Activated naive CD4-positive, alpha-beta T cell treated with anti-CD3 and anti-CD28 coated beads, Interleukin-2, amount 50 U/mL, for 16 hours (primary cell): ENCODE measurements at places on chromosomes 11 and 22.

- no peak for DNase-seq
These were observed 2.3 kb downstream of the TSPAN4 start for GRCh38 chr11:844693-845644.

- DNase-seq = no peak
These were observed 5.0 kb downstream of the CYB561A3 start for GRCh38 chr11:61356706-61357105.

GRCh38 chr11:58774164-58774593 lies 42.4 kb upstream of the GLYAT start:
- no peak for DNase-seq

- no peak for DNase-seq
These were observed 17.3 kb downstream of the GALNT18 start for GRCh38 chr11:11604370-11604990.

DNA sequence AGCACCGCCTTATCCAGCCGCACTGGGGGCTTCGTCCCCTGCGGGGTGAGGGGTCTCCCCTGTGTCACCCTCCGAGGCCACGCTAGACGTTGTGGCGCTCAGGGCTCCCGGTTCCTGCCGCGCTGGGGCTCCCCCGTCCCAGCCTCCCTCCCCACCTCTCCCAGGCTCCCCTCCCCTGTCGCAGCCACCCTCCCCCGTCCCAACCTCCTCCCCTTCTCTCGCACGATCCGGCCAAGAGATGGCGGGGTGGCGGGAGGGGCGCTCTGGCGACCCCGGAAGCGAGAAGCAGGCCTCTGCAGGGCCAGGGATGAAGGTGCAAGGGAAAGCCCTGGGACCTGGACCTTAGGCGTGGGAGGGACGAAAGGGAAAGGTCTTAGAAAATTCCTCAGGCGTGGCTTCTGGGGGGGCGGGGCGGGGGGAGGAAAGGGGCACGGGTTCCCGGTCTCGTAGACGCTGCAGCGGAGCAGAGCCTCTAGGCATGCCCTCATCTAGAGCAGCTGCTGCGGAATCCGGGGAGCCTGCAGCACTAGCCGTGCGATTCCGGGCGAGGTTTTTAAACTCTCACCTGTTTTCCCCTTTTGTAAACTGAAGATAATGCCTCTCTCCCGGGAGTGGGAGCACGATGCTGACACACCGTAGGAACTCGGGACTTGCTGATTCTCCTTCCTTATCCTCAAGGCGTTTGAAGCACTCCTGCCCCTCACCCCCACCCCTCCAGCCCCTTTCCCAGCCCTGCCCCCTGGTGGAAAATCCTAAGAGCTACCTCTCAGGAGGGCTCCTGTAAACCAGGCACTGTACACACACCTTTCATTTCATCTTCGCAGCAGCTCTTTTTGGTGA lies 14.4 kb downstream of the KCNJ5 start:
- peak; percentile 49 for DNase-seq

- no peak for DNase-seq
These were observed 53.2 kb downstream of the TRIOBP start for GRCh38 chr22:37749831-37750595.

GRCh38 chr11:65439331-65440181 lies 17.0 kb downstream of the NEAT1 start:
- no peak for DNase-seq

DNA sequence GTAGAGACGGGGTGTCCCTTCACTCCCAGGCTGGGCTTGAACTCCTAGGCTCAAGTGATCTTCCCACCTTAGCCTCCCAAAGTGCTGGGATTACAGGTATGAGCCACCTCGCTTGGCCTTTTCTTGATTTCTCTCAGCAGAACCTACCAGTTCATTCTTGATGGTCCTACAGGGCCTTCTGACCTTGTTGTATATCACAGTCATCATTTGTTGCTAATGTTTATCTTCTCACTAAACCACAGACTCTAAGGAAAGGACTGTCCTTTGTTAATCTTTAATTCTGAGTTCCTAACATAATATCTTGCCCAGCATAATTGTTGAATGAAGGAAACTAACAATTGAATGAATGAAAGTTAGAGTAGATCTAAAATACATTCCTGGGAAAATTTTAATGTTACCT lies 22.0 kb upstream of the ZC3H12C start:
- DNase-seq = no peak

- no peak for DNase-seq
These were observed 548.7 kb downstream of the FAM181B start for GRCh38 chr11:82184966-82185365.

GRCh38 chr11:12167061-12168000 lies 56.9 kb downstream of the MICAL2 start:
- DNase-seq = no peak

GRCh38 chr11:34836958-34837856 lies 79.0 kb downstream of the APIP start:
- no peak for DNase-seq

DNA sequence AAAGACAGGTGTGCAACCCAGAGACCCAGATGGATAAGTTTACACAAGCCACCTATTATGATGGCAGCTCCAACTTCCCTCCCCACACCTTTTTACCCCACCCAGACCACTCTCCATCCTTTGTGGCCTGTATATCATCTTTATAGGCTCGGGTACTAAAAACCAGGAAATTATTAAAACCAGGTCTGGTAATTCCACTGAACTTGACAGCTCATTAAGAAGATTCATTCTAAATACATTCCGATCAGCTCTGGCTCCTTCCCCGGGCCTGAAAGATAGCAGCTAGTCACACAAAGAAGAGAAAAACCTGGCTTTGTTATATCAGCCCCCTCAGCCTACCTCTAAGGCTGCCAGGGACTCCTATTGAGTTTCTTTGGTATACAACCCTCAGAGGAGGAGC lies 67.9 kb upstream of the API5 start:
- DNase-seq = no peak

DNA sequence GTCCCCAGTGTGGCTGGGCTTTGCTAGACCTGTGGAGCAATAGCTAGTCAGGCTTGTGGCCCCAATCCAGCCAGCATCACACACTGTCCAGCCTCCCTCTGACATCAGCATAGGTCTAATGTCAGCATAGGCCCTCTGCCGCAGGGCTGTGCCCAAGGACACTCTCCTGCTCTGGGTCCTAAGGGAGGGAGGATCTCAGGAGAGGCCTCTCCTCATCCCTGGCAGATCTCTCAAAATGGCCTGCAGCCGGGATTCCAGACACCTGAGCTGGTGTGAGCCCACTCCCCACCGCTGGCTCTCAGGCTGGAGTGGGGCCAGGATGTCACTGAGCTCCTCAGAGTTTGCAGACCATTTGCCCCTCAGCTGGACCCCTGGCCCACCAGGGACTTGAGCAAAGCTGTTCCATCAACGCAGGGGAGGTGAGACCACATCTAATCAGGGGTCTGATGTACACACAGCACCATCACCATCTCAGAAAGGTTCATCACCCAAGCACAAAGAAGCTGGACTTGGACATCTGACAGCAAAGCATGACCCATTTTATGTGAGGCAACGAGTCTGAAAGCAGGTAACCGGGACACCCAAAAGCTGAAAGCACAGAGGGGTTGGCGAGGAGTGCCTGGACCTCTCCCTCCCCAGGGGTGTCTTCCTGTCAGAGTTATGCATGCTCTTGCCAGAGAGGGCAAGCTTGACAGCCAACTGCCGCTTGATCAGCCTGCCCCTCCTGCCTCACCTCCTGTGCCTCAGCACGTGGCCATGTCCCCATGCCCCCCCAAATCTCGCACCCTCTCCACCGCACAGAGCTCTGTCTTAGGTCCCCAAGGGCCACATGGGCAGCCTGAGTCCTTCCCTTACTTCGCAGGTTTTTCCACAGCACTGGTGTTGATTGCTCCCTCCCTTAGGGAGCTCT lies 69.7 kb upstream of the SEPTIN5 start:
- no peak for DNase-seq

DNA sequence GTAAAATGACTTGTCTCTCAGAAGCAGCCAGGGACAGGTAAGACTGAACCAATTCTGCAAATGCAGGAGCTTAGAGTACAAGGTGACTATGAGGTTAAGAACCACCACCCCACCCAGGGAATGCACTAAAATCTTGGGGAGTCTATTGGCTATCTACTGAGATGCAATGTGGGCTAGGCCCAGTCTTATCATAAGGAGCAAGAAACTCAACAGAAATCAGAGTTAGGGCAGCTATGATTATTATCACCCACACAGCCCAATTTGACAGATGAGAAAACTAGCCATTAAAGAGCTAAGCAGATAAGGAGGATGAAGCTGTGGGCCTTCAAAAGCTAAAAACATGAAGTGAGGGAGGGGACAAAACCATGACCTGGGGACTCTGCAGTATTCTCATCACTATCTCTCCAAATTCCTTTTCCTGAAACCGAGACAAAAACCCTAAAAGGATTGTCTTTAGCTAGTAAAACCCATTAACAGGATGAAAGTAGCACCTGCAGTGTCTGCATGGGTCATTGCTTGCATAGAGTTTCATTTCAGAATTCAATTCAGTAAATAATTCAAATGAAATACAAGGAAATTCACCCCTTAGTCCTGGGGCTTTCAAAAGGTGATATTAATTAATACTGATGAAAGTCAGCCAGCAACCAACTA lies 68.8 kb upstream of the USP47 start:
- no peak for DNase-seq

DNA sequence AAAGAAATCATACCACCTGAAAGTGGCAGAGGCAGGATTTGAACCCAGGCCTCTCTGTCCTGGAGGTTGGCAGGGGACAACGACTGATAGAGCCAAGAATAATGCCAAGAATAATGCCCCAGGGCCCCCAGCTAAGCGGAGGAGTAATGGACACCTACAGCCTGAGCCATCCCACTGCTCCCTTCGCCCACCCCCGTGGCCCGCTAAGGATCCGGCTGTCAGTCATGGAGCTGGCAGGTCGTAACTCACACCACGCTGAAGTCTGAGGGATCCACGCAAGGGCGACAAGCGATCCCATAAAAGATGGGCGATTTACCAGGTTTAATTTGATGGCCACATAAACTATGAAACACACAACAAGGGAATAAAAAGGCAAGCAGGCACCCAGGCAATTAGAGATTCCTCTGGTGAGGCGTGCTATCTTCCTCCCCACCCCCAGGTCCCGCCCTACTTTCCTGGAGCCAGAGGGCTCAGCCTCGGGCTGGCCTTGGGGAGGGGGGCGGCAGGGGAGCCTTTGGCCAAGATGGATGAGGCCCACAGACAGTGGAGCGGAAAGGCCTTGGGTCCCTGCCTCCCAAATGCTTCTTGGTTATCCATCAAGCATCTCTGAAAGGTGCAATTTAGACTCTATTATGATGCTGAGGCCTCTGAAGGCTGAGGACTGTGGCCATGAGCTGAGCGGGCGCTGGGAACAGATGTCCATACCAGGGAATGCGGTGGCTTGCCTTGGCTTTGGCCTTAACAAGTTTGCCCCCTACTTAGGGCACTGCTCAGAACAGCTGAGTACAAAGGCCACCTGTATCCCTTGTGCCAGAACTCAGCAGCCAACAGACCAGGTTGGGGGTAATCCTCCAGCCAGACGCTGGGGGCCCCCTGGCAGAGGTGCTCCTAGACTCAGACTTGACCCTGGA lies 55.2 kb downstream of the MACROD1 start:
- no peak for DNase-seq

DNA sequence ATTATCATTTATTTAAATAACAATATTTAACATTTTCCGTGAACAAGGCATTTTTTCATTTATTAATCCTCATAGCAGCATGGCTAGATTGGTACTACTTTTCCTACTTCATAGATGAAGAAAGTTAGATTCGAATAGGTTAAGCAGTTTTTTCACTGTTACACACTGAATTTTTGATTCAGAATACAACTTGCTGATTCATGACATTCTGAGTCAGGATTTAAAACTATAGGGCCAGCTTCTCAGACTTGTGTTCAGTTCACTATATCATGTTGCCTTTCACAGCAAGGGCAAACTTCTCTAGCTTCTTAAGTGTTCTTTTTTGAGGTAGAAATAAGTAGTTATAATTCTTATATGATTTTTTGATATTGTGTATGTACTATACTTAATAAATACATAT lies 31.5 kb downstream of the CYP2R1 start:
- DNase-seq = no peak

DNA sequence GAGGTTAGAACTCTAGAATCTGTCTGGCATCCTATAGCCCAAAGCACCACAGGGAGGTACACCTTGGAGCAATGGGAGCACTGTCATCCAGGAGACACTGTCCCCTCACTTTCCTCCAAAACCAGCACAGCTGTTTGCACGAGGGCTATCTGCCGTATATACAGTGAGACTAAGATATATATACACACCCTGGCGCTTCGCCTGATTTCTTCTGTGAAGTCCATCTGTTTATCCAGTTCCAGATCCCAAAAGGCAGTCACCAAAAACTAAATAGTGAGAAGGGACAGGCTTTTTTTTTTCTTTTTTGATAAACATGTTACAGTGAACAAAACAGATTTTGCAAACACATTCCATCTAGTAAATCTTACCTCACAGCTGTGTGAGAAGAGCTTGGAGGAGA lies 68.5 kb downstream of the ARFGAP2 start:
- no peak for DNase-seq
